Activated CD8-positive, alpha-beta memory T cell treated with anti-CD3 and anti-CD28 coated beads for 4 hours (primary cell): ENCODE measurements at places on chromosomes 6 and 20.

- DNase-seq, result no peak
Measured at GRCh38 chr6:126033696-126034095, 47.4 kb downstream of the TRMT11 start.

- no peak for DNase-seq
Measured at GRCh38 chr6:155411154-155412052, 44.2 kb downstream of the NOX3 start.

DNA sequence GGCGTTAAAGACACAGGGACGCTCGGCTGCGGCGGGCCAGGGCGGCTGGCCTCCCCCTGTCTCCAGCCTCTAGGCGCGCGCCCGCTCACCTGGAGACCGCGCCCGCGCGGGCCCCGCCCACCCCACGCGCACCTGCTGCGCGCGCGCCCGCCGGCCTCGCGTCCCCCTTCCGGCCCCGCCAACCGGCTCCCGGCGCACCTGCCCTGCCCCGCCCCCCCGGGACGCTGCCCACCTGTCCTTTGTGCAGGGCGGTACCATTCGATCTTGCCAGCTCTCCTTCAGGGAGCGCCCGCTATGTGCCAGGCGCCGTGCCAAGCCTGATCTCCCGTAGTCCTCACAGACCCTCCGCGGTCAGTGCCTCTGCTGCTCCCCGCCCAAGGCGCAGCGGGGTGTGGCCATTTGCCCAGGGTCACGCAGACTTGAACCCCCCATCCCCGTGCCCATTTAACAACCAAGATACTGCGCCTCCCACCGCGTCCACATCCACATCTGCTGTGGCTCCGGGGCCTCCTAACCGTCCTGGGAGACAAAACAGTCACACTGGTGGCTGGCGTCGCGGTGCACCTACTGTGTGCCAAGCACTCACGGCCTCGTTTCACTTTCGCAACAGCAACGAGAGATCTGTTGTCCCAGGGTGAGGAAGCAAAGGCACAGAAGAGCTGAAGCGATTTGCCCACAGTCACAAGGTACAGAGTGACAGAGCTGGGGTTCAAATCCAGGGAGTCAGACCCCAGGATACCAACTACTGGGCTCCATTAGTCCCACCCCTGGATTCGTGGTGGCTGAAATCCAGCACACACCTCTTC is 48.1 kb downstream of the NOL4L start:
- no peak for DNase-seq

DNA sequence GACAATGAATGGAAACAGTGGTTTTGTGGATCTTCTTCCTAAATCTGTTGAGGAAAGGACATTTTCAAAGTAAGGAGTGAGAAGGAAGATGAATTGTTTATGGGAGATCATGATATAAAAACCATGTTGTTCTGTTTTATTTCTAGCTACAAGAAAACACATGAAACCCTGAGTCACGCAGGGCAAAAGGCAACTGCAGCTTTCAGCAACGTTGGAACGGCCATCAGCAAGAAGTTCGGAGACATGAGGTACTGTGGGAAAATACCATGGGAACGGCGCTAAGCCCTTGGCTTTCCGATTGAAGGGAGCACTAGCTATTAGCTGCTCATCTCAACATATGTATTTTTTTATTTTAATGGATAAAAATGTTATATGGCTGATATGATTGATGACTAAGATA is 53.6 kb downstream of the HDDC2 start:
- DNase-seq, result no peak

DNA sequence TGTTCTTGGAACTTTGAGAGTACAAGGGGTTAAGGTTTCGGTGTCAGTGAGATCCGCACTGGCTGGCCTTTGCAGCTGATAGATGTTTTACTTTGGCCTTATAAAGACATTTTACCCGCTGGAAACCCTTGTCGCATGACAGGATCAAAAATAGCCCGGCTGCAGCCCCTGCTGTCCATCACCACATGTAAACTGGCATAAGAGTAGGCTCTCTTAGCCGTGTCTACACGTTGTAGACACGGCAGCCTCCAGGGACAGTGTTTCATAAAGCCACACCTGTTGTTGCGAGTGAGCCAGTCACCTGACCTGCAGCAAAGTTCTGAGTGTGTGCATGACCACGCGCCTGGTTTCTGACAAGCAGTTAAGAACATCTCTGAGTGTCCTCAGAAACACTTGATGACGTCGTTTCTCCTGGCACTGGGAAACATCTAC is 8.5 kb downstream of the RBM24 start:
- no peak for DNase-seq

DNA sequence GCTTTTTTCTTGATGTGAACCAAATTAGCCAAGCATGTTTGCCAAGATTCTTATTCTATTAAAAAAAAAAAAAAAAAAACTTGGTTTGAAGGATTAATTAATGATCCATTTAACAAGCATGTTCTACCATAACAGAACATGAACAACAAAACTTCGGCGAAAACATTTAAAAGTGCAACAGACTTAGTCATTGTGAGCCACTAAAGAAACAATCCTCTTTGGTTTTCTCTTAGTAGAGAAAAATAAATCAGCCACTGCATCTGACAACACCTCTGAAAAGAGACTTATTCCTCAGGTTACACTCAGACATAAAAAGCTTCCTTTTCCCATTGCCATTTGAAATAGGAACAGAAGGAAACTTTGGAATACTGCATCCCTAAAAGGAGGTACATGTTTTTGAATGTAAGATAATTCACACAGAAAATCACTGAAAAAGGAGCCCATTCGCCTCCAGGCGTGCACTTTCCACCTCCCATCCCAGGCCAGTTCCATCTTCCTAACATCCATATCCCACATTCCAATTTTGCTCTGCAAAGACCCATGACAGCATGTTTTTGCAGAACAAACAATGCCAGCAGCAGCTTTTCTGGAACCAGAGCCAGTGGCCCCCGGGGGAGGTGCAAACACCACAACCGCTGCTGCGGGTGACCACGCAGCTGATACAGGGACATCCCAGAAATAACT is 79.5 kb downstream of the ZMYND8 start:
- DNase-seq, result no peak

- DNase-seq, result no peak
Measured at GRCh38 chr6:163402616-163403015, 11.9 kb upstream of the QKI start.

GRCh38 chr20:2299301-2299700 is 3.5 kb downstream of the TGM3 start:
- DNase-seq, result no peak

DNA sequence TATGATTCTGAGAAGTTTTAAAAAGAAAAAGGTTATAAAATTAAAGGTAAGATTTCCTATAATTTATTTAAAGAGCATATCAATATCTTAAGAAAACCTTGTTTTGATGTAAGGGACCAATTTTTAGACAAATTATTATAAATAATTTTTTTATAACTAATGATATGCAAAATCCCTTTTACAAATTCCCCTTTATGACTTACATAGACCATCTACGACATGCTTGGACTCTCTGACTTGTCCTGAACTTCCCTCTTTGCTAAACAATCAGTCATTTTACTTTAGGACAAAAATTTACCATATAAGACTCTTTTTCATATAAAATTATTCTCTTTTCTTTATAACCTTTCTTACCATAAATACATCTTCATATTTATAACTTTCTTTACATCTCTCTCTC is 15.3 kb upstream of the ANGPT4 start:
- DNase-seq, result no peak

- DNase-seq, result no peak
Measured at GRCh38 chr20:63007646-63008488, 1.1 kb upstream of the BHLHE23 start.

DNA sequence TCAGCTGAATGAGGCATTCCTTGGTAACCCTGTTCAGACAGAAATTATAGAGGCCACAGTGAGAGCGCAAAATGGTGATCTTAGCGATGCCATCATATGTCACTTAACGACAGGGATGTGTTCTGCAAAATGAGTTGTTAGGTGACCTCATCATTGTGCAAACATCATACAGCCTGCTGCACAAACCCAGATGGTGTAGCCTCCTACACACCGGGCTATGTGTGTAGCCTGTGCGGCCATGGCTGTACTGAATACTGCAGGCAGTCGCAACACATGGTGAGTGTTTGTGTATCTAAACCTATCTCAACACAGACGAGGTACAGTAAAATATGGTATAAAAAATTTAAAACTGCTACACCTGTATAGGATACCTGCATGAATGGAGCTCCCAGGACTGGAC is 234.1 kb upstream of the PMEPA1 start:
- DNase-seq, result no peak

GRCh38 chr20:24685736-24686135 is 216.3 kb downstream of the SYNDIG1 start:
- DNase-seq, result no peak

DNA sequence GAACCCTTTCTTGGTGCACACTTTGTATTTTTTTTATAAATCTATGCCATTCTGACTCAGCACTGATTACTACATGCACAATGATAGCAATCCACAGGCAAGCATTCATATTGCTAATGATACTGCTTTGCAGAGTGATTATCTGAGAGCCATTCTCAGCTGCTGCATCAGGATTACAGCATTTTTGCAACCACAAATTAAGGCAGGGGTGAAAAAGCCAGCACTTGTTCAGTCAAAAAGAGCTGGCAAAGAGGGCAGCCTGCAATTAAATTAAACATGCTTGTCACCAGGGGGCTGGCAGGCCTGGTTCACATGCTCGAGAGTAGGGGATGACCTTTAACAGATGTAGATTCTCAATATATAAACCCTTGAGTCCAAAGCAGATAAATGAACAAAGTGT is 40.7 kb upstream of the SLC17A4 start:
- DNase-seq, result no peak

GRCh38 chr20:824916-825315 is 8.6 kb upstream of the FAM110A start:
- no peak for DNase-seq

- no peak for DNase-seq
Measured at GRCh38 chr6:12036766-12037165, 24.7 kb downstream of the HIVEP1 start.

DNA sequence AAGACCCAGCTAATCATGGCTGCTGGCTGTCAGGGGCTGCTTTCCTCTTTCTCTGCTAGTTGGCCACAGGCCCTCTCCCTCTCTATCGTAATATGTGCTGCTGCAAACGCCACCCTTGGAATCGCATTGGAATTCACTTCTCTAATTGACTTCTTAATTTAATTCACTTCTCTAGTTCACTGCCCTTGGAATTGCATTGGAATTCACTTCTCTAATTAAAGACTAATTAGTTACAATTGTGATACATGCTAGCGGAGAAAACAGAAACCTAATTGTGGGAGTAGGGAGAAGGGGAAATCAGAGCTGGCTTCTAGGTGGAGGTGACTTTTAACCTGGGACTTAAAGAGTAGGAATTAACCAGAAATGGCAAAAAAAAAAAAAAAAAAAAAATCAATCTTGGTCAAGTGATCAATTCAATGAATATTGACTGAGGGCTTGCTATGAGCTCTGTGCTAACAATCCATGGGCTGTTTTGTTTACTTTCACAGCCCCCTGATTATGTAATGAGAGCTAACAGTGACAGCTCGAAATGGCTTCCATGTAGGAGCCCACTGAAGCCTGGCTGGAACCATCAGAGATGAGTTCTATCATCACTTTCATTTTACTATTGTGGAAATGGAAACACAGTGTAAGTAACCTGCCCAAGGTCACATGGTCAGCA is 11.3 kb downstream of the ZFP64 start:
- no peak for DNase-seq
